ENCODE measurements at places on chromosomes 11 and 22.

GRCh38 chr22:49052023-49052538, 775.6 kb downstream of the BRD1 start:
- H3K4me3 ChIP-seq = peak overlapping the region; percentile 36
- H3K27ac ChIP-seq = no peak overlapping the region
- H3K27me3 ChIP-seq = peaks cover 2% of the 10 kb centered on the region
- no peaks in the 10 kb centered on the region for H3K4me1 ChIP-seq

DNA sequence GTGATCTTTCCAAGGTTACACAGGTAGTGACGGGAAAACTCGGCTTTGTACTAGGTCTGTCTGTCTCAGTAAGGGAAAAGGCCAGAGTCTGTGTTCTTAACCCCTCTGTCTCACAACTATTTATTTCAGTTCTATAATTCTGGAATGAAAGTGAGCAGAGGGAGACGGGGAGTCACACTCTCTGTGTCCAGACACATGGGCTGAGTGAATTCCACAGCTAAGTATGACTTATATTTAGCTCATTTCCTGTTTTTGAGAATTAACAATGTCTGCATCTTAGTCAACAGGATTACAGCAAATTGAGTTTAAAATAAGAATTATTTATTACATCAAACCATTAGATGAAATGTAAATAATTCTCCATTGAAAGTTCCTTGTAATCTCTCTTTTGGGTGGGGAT, 62.5 kb upstream of the OR4B1 start:
- DNase-seq = no peak
- no peaks in the 10 kb centered on the region for H3K27me3 ChIP-seq
- peaks cover 14% of the 10 kb centered on the region for H3K36me3 ChIP-seq
- no peaks in the 10 kb centered on the region for H3K4me1 ChIP-seq
- no peak overlapping the region for H3K27ac ChIP-seq
- H3K4me3 ChIP-seq = no peak overlapping the region

DNA sequence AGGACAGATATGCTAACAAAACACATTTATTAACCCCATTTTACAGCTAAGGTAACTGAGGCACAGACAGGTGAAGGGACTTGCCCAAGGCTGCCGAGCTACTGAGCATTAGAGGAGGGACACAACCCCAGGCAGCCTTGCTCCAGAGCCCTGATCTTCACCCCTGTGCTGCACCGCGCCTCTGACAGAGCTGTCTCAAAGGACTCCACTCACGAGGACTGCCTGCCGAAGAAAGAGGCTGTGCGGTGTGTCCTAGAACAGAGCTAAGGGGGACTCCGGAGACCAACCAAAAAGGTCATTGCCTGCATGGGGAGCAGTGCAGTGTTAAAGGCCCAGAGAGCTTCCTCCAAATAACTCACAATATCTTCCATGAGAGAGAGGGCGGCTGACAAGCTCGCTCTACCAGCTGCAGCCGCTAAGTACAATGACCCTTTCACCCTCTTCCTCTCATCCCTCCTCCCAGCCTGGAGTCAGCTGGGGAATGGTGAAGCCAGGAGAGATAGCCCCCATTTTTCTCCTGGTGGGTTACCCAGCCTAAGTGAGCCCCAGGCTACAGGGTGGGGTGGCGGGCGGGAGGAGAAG, 119.2 kb downstream of the DSCAML1 start:
- no peak for DNase-seq
- H3K4me3 ChIP-seq = no peak overlapping the region
- H3K27me3 ChIP-seq = peaks cover 2% of the 10 kb centered on the region
- no peaks in the 10 kb centered on the region for H3K36me3 ChIP-seq

DNA sequence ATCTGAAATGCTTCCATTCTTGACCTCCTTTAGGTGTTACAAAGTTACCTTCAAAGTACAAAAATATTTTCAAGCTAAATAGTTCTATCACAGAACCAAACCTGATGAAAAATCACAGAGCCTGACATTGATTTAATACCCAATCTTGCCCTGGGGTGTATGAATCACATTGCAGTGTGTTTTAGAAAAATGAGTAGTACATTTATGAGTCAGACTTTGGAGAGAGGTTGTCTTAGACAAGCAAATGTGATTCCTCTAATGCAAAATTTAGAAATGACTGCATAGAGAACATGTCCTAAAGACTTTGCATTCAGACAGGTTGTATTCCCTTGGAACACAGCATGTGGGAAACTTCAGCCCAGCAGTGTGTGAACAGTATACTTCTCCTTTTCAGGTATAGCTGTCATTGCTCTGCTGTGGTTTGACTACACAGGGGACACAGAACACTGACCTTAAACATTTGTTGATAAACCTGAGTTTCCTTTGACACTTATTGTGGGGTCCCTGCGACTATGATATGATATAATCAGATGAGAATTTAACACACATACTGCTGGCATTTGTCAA, 972.1 kb downstream of the JRKL start:
- H3K4me1 ChIP-seq = no peaks in the 10 kb centered on the region
- no peak overlapping the region for H3K4me3 ChIP-seq
- H3K36me3 ChIP-seq = no peaks in the 10 kb centered on the region
- H3K27me3 ChIP-seq = no peaks in the 10 kb centered on the region
- no peak for DNase-seq
- H3K27ac ChIP-seq = no peak overlapping the region

- no peak overlapping the region for H3K4me3 ChIP-seq
- no peak for DNase-seq
- H3K4me1 ChIP-seq = no peaks in the 10 kb centered on the region
- no peaks in the 10 kb centered on the region for H3K36me3 ChIP-seq
- no peaks in the 10 kb centered on the region for H3K27me3 ChIP-seq
Measured at GRCh38 chr11:97794876-97795275, 1225.9 kb upstream of the CNTN5 start.

DNA sequence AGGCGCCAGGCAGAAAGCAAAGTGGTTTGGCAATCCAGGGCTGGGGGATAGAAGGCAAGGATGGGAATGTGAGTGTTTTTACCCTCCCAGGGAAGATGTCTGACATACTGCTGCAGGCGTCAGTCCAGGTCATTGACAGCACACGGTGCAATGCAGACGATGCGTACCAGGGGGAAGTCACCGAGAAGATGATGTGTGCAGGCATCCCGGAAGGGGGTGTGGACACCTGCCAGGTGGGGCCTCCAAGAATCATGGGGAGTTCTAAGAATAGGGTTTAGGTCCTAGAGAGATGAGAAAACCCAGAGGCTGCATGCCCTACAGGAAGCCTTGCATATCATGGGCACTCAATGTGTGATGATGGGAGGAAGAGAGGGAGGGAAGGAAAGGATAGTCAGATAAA, 28.3 kb upstream of the SMIM35 start:
- H3K27ac ChIP-seq = no peak overlapping the region
- H3K36me3 ChIP-seq = no peaks in the 10 kb centered on the region
- no peaks in the 10 kb centered on the region for H3K4me1 ChIP-seq
- H3K27me3 ChIP-seq = no peaks in the 10 kb centered on the region
- DNase-seq = no peak

GRCh38 chr11:72026090-72026489, 27.4 kb downstream of the IL18BP start:
- peaks cover 96% of the 10 kb centered on the region for H3K36me3 ChIP-seq
- H3K4me3 ChIP-seq = no peak overlapping the region
- no peaks in the 10 kb centered on the region for H3K27me3 ChIP-seq
- DNase-seq = no peak
- no peak overlapping the region for H3K27ac ChIP-seq
- no peaks in the 10 kb centered on the region for H3K4me1 ChIP-seq

- no peak for DNase-seq
- H3K4me3 ChIP-seq = no peak overlapping the region
- no peaks in the 10 kb centered on the region for H3K36me3 ChIP-seq
- H3K4me1 ChIP-seq = no peaks in the 10 kb centered on the region
Measured at GRCh38 chr11:131136486-131136885, 220.2 kb upstream of the SNX19 start.

- peaks cover 3% of the 10 kb centered on the region for H3K4me1 ChIP-seq
- H3K4me3 ChIP-seq = no peak overlapping the region
- DNase-seq = no peak
Measured at GRCh38 chr22:37025500-37026070, 6.0 kb downstream of the MPST start.

- no peak overlapping the region for H3K4me3 ChIP-seq
- no peaks in the 10 kb centered on the region for H3K36me3 ChIP-seq
- no peak for DNase-seq
- H3K27ac ChIP-seq = no peak overlapping the region
- no peaks in the 10 kb centered on the region for H3K4me1 ChIP-seq
Measured at GRCh38 chr22:39212721-39213376, 31.9 kb downstream of the PDGFB start.

DNA sequence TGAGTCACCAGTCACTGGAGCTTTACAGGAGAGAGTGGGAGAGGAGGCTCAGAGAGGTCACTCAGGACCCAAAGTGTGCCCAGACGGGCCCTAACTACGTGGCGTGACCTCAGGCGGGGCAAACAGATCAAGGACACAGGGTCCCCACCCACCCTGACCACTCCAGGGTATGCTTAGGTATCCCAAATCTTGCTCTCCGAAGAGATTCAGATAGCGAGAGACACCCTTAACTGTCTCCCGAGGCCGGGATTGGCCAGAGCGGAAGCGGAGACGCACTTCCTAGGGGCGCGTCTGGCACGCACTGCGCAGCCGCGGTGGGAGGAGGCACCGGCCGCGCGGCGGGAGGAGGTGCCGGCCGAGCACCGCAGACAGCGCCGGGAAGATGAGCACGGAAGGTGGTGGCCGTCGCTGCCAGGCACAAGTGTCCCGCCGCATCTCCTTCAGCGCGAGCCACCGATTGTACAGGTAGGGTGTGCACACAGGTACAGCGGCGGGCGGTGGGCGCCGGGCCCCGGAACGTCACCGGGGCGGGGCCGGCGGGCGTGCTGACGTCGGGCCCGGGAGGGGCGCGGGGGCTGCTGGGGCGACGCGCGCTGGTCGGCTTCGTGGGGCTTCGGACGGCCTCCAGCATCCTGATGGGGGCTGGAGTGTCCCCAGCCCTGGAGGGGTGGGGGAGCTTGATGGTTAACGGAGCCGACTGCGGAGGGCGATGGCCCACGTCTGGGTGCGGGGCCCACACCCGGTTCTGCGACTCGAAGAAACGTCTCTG, at the start of gene PTS:
Gene PTS, plus strand, starts transcription at position 367 of the 769 bp plus-strand sequence. Its CDS starts 16 bp downstream, at position 383.
- H3K27ac ChIP-seq = peak within 1 kb of the TSS; percentile 96
- H3K27me3 ChIP-seq = no peaks in the 10 kb centered on the region
- peaks cover 8% of the 10 kb centered on the region for H3K4me1 ChIP-seq
- H3K4me3 ChIP-seq = peak within 1 kb of the TSS; percentile 82
- peaks cover 12% of the 10 kb centered on the region for H3K36me3 ChIP-seq

- H3K27ac ChIP-seq = no peak overlapping the region
- no peaks in the 10 kb centered on the region for H3K36me3 ChIP-seq
- DNase-seq = no peak
- H3K4me3 ChIP-seq = no peak overlapping the region
- H3K27me3 ChIP-seq = no peaks in the 10 kb centered on the region
- H3K4me1 ChIP-seq = no peaks in the 10 kb centered on the region
Measured at GRCh38 chr11:29263971-29264682, 752.7 kb downstream of the KCNA4 start.

DNA sequence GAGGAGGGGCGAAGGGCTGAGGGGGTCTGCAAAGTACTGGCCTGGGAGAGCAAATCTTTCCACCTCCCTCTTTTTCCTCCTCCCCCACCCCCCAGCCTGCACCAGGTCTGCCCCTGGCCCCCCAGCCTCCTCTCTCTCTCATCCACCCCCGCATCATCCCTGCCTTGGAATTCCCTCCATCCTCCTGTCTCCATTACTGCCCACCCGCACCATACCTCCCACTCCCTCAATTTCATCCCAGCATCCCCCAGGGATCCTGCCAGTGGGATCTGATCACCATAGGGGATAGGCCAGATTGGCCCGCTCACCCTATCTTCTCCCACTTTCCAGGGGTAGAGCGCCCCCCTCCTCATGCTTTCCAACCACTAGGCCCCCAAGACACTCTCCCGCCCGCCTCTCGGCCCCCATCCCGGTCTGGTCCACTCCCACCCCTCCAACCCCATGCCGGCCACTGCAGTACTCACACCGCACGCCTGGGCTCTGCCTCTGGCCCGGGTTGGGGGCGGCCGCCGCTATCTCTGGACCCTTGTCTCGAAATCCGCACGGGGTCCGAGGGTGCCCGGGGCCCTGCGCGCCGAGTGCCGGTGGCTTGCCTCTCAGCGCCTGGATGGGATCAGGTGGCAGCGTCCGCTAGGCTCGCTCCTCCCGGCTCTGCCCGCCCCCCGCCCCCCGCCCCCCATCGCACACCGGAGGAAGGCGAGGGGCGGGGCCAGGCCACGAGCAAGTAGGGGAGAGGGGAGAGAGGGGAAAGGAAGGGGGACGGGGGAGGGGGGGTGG, at the start of gene GAL3ST3:
Gene GAL3ST3, minus strand, starts transcription at position 615 of the 777 bp plus-strand sequence. CDS start 3,746 bp downstream, outside the sequence.
- H3K4me3 ChIP-seq = peak within 1 kb of the TSS; percentile 17
- no peak within 1 kb of the TSS for H3K27ac ChIP-seq
- peaks cover 8% of the 10 kb centered on the region for H3K36me3 ChIP-seq
- H3K4me1 ChIP-seq = peaks cover 14% of the 10 kb centered on the region
- DNase-seq = peak; percentile 80
- H3K27me3 ChIP-seq = no peaks in the 10 kb centered on the region

GRCh38 chr11:47162426-47162825, 14.3 kb downstream of the ARFGAP2 start:
- H3K27me3 ChIP-seq = no peaks in the 10 kb centered on the region
- no peak for DNase-seq
- H3K36me3 ChIP-seq = peaks cover 49% of the 10 kb centered on the region
- no peak overlapping the region for H3K4me3 ChIP-seq
- H3K27ac ChIP-seq = no peak overlapping the region
